ENCODE measurements at places on chromosomes 2 and 18.

- no peak for DNase-seq
Measured at GRCh38 chr18:63224630-63225029, 94.9 kb downstream of the BCL2 start.

GRCh38 chr2:205857520-205858237 lies 175.4 kb downstream of the NRP2 start:
- DNase-seq: no peak

GRCh38 chr2:97747285-97747684 lies 33.9 kb downstream of the ZAP70 start:
- DNase-seq: no peak

DNA sequence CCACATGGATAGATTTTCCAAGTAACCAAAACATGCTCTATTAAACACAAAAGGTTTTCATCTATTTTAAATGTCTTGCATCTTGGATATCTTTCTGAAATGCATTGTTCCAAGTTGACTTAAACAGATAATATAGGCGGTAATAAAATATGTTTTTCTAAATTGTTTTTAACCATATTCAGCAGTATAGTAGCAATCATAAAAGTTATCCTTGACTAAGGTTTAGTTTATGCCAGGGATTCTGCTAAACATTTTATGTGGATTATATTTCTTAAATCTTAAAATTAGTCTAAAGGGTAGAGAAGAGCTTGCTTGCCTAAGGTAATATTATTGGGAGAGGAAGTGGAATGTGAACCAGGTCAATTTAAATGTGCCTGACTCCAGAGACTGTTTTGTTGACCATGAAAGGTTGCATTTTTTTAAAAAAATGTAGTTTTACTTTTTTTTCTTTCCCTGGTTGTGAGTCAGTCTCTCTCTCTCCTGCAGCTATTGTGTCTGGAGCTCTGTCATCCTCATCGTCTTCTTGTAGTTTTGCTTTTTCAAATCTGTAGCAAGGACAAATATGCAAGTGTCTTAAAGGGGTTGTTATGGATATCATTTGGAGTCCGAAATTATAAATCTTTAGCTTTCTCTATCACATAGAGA lies 309.1 kb upstream of the COL3A1 start:
- DNase-seq: peak; percentile 4

GRCh38 chr2:230866756-230867523 lies 2.2 kb downstream of the ITM2C start:
- peak; percentile 45 for DNase-seq

DNA sequence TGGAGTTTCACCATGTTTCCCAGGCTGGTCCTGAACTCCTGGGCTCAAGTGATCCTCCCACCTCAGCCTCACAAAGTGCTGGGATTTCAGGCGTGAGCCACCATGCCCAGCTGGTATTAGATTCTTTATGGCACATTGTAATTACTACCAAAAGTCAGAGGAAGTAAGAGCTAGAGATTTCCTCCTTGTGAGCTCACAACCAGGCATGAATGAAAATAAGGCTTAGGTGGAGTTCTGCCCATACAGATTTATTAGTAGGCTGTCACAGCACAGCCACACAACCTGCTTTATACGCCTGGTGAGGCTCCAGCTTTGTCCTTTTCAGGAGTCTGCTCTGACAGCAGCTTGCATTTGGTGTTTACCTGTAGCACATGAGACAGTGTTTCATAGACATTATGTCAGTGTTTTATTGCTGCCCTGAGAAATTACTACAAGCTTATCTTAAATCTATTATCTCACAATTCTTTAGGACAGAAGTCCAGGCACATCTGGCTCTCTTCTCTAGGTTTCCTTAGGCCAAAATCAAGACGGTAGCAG lies 156.6 kb downstream of the TANC1 start:
- DNase-seq: no peak

GRCh38 chr2:218567797-218568189 lies 358 bp downstream of the USP37 start:
- DNase-seq: no peak

GRCh38 chr2:7226501-7226900 lies 309.3 kb downstream of the RNF144A start:
- DNase-seq: no peak

GRCh38 chr2:163253621-163254285 lies 415.2 kb upstream of the KCNH7 start:
- peak; percentile 31 for DNase-seq

DNA sequence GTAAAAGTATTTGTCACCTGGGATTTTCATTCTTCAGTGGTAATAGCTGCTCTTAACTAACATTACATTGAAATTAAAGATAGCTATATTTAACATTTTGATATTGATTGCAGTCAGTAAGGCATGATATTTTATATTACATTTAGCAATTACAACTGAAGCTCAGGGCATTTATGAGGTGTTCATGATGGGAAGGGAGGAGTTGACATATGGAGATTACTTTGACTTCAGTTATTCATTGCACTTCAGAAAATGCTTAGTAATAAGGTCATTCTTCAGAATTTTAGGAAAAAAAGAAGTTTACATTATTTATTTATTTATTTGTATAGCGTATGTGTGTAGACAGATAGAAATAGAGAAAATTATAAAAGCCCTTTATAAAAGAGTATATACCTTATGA lies 352.0 kb downstream of the GALNT13 start:
- no peak for DNase-seq

- DNase-seq: no peak
Measured at GRCh38 chr2:140440815-140441214, 1660.6 kb upstream of the NXPH2 start.

DNA sequence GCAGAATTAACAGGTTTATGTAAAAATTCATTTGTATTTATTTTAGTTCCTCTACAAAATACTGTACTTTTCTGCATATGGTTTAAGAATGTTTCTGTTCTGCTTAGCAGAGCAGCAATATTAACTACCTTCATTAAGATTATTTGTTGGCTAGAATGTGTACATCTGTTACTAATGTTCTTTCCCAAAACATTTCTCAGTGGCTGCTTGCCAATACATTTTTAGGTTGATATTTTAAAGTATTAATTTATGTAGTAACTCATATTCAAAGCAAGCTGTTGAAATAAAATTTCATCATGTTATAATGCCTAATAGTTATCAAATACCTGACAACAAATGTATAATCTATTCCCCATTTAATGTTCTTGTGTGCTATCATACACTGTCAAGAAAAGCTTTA lies 40.3 kb downstream of the PRKD3 start:
- DNase-seq: peak; percentile 75

DNA sequence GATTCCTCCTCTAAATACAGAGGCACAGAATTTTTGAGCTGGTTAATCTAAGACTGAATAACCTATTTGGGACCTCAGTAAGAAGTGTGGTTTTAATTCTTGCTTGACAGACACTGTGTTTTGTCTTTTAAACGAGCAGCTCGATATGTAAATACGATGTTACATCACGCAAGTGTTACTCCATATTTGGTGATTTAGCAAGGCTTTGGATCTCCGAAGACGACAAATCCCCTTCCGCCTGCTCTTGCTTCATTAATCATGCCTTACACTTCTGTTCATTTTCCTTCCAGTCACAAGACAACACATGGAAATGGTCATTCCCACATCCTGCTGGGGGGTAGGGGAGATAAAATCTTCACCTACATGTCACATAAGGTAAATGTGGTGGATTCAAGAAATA lies 9.4 kb downstream of the BCL11A start:
- no peak for DNase-seq
